ENCODE measurements at places on chromosomes 4 and X.
A peak's percentile ranks its signal among the peaks of the same experiment; 100 is the strongest.

DNA sequence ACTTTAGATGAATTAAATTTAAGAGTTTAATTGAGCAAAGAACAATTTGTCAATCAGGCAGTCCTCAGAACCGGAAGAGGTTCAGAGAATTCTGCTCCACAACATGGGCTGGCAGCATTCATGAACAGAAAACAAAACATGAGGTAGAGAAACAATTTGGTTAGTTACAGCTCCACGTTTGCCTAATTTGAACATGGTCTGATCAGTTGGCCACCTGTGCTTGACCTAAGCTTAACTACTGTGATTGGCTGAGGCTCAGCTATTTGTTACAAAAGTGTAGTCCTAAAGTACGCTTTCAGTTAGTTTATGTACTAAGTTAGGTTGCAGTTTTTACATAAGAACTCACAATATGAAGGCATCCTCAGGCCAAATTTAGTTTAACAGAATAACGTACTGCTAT lies 258.6 kb downstream of the ADAM29 start:
- no peak for DNase-seq

DNA sequence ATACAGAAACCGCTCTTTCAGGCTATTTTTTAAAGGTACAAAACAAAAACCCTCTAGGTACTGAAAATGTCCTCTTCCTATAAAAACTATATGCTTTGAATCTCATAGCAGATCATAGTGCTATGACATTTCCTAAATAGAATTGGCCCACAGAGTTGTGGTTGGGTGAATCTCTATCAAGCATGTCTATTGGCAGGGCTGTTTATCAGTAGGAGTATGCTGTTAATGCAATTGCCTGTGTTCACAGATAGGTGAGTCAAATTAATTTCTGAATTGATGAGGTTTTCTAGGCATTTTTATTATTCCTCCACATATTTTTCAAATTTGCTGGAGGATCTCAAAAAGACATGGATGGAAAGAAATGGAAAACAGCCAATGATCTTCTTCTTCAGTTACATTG lies 73.9 kb downstream of the QRFPR start:
- no peak for DNase-seq

GRCh38 chr4:89000844-89001360 lies 56.1 kb downstream of the FAM13A start:
- peak; percentile 54 for DNase-seq

DNA sequence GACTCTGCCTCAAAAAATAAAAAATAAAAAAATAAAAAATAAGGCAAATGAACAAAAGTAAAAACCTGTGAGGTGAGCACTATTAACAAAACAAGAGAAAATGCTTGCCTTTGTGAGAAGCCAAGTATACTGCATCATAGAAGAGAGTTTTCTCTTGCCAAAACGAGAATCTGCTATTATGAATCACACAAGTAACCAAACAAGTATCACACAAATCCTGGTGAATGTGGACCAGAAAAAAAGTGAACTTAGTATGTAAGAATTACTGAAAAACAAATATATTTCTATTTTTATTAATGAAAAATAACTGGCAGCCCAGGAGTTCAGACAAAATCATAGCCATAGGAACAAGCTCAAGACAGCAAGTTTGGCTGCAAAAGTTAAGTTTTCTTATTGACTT lies 193.5 kb downstream of the PDGFC start:
- peak; percentile 44 for DNase-seq

DNA sequence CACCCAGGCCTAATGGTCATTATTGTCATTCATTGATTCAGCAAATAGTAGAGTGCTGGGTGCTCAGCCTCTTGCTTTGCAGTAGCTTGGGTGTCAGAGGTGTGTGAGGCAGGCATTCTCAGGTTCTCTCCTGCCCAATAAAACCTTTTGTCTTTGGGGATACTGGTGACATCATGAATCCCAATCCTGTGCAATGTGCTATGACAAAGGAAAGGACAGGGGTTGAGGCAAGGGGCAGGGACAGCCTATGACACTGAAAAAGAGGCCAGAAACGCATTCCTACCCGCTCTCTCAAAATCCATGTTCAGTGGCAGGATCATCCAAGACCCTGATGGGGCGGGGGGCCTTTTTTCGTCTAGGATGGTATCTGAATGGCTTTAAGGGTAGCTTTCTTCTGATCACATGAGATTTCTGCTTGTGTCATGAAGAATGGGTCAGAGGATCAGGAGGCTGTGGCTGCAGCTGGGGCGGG lies 1.5 kb upstream of the FAM193A start:
- DNase-seq: no peak

GRCh38 chr4:186570193-186570996 lies 15.0 kb upstream of the MTNR1A start:
- peak; percentile 49 for DNase-seq

GRCh38 chr4:26821677-26822503 lies 38.8 kb upstream of the STIM2 start:
- DNase-seq: no peak

GRCh38 chr4:52203351-52203750 lies 152.2 kb downstream of the SPATA18 start:
- DNase-seq: no peak

All from fibroblast of upper back skin (primary cell).